ENCODE measurements at places on chromosomes 11 and 22. TPM values are rescaled to one million over a fixed set of nuclear protein-coding genes. Genes with fewer than 3 reads are reported as not detected.

CENPM gene
- 3.5 TPM for total RNA-seq

DNA sequence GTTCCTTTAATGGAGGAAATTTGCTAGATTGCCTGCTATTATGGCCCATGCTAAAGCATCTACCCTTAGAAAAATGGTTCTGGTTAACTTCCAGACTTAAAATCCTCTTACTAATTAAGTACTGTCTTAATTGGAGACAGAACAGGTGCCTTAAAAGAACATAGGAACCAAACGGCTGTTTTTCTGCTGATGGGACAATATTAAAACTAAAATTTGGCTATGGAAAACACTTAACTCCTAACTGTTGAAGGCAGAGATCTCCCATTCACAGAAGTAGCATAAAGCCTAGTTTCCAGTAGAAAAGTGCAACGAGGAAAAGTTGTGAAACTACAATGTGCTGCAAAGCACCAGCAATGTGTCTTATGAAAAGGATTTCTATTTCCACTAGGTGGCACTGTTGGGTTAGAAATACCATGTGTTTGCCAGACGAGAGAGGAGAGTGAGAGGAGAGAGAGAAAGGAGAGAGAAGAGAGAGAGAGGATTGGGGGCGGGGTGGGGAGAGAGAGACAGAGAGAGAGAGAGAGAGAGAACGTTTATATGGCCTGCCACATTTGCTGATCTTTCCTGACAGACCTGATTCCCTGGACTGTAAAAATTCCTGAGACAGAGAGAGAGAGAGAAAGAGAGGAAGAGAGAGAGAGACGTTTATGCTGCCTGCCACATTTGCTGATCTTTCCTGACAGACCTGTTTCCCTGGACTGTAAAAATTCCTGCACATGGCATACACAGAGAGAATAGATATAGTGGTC, 51.5 kb downstream of the FAM181B start:
- peak; percentile 72 for DNase-seq

GRCh38 chr11:128895526-128895925, 4.4 kb downstream of the KCNJ5 start:
- DNase-seq = no peak

THY1 gene
- total RNA-seq = 0.13 TPM

- peak; percentile 72 for DNase-seq
These were observed 27.1 kb upstream of the TOP3B start for GRCh38 chr22:22009661-22010060.

SYT13 gene
- total RNA-seq = not detected

- peak; percentile 23 for DNase-seq
These were observed 11.9 kb downstream of the B3GNT6 start for GRCh38 chr11:77046060-77046501.

GRCh38 chr11:76365038-76365679, 15.8 kb downstream of the THAP12 start:
- no peak for DNase-seq

GRCh38 chr11:75056814-75057213, 39.9 kb downstream of the OR2AT4 start:
- DNase-seq = peak; percentile 12

SC5D gene
- total RNA-seq = 73.6 TPM

ADAMTS15 gene
- total RNA-seq = 0.13 TPM

MS4A15 gene
- total RNA-seq = not detected

SHANK2 gene
- total RNA-seq = 8.1 TPM

DNA sequence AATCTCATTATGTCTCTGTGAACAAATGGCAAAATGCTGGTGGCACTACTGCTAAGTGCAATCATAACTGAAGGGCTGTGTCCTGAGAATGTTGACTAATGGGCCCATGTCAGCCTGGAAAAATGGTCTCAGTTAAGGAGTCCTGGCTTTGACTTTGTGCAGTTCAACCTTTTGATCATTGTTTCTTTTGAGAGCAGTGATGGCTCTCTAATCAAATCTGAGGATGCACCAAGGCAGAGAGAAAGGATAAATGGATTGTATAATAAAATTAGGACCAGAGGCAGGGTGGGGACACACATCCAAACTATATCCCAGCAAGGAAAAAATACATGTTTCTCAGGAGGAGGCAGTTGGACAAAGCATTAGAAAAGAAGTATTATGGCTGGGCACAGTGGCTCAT, 59.6 kb upstream of the SYN3 start:
- no peak for DNase-seq
